ENCODE measurements at places on chromosomes 6 and 20. TPM values are rescaled to one million over a fixed set of nuclear protein-coding genes. Genes with fewer than 3 reads are reported as not detected.

The POU5F1 gene
- total RNA-seq = not detected

The EPPIN gene
- total RNA-seq = not detected

The ADA gene
- total RNA-seq = 5.7 TPM

The GHRH gene
- not detected for total RNA-seq

The PRSS16 gene
- total RNA-seq = 0.39 TPM

The KCNK16 gene
- total RNA-seq = not detected

The NRSN1 gene
- total RNA-seq = not detected

The ADGRG6 gene
- 13.4 TPM for total RNA-seq

The TAAR8 gene
- not detected for total RNA-seq

The KHDC1L gene
- total RNA-seq = not detected

The TINAG gene
- not detected for total RNA-seq

The CST4 gene
- 0.78 TPM for total RNA-seq

The GPLD1 gene
- 0.26 TPM for total RNA-seq

The EIF6 gene
- 75.5 TPM for total RNA-seq

The UNC93A gene
- total RNA-seq = not detected

The SKIC2 gene
- 40.0 TPM for total RNA-seq

The NKX2-4 gene
- not detected for total RNA-seq

The RAET1G gene
- 0.13 TPM for total RNA-seq

The NAPB gene
- 4.6 TPM for total RNA-seq

The KIF25 gene
- total RNA-seq = 0.56 TPM

The CLPSL2 gene
- not detected for total RNA-seq

The OR12D3 gene
- total RNA-seq = not detected

The TFAP2D gene
- total RNA-seq = not detected

The TLDC2 gene
- not detected for total RNA-seq

The CD2AP gene
- 13.8 TPM for total RNA-seq

The NCR2 gene
- not detected for total RNA-seq

The MTFR2 gene
- total RNA-seq = 8.0 TPM

The RBM38 gene
- 12.4 TPM for total RNA-seq

The RSPO4 gene
- not detected for total RNA-seq

The PCK1 gene
- not detected for total RNA-seq

The SSTR4 gene
- not detected for total RNA-seq

The SALL4 gene
- total RNA-seq = 3.4 TPM

The ATRN gene
- 38.3 TPM for total RNA-seq

The UTRN gene
- total RNA-seq = 11.5 TPM

The ABT1 gene
- total RNA-seq = 15.0 TPM

The PREX1 gene
- 2.8 TPM for total RNA-seq

The FLRT3 gene
- total RNA-seq = 4.8 TPM

The CST1 gene
- total RNA-seq = 171 TPM

The GGTLC1 gene
- not detected for total RNA-seq

The CALHM6 gene
- 2.0 TPM for total RNA-seq

The TNNC2 gene
- total RNA-seq = not detected

The ZNF165 gene
- 0.16 TPM for total RNA-seq

The IMPG1 gene
- total RNA-seq = 0.26 TPM

The SLC22A16 gene
- not detected for total RNA-seq

The EYA2 gene
- total RNA-seq = 0.24 TPM

The ANKRD66 gene
- total RNA-seq = not detected

The BACH2 gene
- total RNA-seq = 0.78 TPM

The PROKR2 gene
- not detected for total RNA-seq

The BCAS1 gene
- not detected for total RNA-seq

The LY86 gene
- not detected for total RNA-seq

The CTCFL gene
- total RNA-seq = not detected

The TEAD3 gene
- total RNA-seq = 33.4 TPM

The MPC1 gene
- 17.9 TPM for total RNA-seq

The BNIP5 gene
- total RNA-seq = not detected

Measured in epithelial cell of alveolus of lung (primary cell).